ENCODE measurements at places on chromosomes 12 and 14.

GRCh38 chr12:101594700-101595099 lies at the start of gene MYBPC1:
TSS of gene MYBPC1 (plus strand) at chr12:101594971. CDS start at chr12:101595071, 100 bp downstream.
- DNase-seq: no peak

DNA sequence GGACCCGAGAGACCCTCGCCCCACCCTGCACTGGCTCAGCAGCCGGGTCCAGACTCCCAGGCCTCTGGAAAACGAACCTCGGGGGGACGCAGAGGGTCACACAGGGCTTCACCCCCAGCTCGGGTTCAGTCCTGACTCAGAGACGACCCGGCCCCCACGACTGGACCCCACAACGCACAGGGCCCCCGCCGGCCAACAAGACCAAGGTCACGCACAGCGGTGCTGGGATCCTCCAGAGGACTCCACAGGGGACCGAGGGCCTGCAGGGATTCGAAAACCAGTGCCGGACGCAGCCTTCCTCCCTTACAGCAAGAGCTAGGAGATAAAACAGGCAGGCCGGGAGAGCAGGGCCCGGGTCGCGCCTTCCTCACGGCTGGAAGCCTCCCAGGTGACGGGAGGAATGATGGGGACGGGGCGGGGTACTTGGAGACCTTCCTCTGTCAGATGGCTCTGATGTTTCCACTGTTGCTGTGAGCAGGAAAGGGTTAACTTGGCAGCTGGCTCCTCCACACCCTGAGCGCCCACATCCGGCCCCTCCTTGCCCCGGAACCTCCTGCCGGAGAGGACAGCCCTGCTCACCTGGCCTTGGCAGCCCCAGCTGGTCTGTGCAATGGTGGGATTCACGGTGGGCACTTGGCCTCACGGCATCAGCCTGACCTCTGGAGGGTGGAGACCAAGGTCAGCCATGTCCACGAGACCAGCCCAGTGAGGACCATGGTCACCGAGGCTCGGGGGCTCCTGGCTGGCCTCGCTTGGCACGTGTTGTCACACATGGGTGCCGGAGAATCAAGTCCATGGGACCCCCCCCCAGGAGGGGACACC lies 46.2 kb downstream of the GALNT9 start:
- no peak for DNase-seq

DNA sequence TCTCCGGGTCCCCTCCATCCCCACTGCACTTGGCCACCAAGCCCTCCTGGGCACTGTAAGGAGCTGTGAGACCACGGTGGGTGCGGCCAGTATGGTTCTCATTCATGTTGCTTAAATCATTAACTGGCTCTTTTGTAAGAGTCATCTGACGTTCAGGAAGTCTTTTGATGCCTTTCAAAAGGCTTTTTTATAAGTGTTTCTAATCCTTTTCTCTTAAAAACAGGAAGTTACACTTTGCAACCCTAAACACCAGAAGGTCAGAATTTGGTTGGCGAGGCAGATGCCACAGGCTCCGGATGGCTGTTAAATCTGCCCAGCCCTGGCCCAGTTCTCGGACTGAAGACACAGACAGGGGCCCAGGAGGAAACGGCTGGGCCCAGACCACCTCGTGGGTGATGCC lies 26.1 kb upstream of the DIO3 start:
- peak; percentile 9 for DNase-seq

- no peak for DNase-seq
Measured at GRCh38 chr14:103259184-103259583, 74.9 kb upstream of the EIF5 start.

- DNase-seq: no peak
Measured at GRCh38 chr14:69483765-69484443, 624 bp upstream of the PLEKHD1 start.

DNA sequence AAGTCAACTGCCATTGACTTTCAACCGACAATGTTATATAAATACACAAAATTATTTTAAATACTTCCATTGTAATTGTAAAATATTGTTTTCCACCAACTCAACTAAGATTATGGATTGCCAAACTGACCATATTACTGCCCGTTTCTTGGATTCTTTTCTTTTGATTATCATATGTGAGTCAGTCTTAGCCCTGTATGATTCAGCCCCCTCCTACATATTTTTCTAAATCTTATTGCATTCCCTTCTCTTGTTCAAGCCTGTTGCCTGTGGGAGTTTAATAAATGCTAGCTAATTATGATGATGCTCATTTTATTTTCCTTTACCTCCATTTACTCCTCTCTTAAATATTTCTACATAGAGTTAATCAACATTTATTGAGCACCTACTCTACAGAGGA lies 6.8 kb downstream of the RASSF9 start:
- DNase-seq: no peak

All from Kasumi-1 (cell line).